M059J (cell line): ENCODE measurements at places on chromosomes 2 and 18. TPM values are rescaled to one million over a fixed set of nuclear protein-coding genes. Genes with fewer than 3 reads are reported as not detected.

GRCh38 chr2:25076749-25077148, 34.9 kb downstream of the EFR3B start:
- no peak for DNase-seq

DNA sequence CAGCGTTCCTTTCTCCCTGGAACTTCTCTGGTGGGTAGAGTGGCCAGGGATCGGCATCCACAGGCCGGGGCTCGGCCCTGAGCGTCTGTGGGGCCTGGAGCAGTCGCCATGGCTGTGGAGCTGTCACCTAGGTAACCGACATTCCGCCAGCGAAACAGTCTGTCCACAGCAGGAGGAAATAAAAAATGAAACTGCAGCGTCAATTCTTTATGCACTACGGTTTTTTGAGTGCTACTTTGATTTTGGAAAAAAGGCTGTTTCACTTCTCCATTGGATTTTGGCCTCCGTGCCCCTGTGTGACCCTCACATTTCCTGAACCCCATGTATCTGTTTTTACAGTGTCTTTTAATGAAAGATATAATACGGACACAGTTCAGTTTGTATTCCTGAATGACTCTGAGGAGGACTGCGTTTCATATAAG, 163.4 kb downstream of the LDLRAD4 start:
- peak; percentile 73 for DNase-seq

GRCh38 chr2:98876741-98877140, 59.3 kb downstream of the CRACDL start:
- DNase-seq: no peak

DNA sequence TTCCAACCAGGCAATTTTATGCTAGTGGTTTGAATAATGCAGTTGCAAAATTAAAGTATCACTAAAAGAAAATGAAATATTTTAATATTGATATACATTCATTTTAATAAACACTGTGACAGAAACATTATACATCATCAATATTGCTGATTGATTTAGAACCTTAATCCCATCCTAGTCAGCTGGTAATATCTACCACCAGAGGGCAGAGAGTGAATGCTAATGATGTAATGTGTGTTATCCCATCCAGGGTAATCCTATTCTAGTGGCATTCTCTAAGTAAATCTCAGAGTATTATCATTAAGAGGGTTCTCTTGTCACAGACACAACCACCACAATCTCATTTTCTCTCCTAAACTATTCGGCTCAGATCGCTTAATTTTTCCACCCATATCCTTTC, 477.4 kb downstream of the CPS1 start:
- DNase-seq: peak; percentile 2

DNA sequence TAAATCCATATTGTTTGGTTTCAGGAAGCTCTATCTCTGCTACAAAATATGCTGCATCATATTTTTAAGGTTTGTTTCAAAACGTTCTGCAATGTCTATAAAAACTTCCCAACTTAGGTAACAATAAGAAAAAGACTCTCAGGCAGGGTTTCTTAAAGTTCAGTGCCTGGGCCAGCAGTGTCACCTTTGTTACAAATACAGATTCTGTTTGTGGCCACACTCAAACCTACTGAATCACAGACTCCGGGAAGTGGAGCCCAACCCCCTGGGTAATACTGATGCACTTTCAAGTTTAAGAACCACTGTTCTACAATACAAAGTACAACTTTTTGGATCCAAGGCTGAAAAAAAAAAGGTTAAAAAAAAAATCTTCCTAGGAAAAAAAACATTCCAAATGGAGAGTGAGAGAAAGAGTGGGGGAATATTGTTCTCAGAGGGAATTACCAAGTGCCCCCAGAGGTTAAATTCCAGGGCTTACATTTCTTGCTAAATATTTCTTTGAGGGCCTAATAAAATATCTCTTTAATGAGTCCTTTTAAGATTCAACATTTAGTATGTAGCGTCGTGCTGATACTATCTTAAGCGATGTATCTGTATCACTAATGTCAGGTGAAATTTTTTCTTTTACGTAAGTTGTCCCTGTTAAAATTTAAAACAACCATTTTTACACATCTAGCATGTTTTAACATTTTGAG, 476.7 kb downstream of the TXNL1 start:
- peak; percentile 52 for DNase-seq

DNA sequence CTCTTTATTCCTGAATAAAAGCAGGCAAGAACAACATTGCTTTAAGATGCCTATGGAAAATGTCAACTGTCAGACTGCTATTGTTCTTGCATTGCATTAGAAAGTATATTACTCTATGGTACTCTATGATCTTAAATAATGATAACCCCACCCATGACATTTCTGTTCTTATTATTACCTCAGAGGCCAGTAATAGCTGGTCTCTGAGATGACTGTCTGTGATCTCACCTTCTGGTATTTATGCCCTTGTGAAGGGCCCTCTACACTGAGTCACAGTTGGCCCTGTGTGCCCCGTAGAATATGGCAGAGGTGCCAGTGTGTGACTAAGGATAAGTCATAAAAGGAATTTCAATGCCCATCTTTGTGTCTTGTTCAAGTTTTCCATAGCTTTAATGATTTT, 61.0 kb downstream of the SPP2 start:
- DNase-seq: peak; percentile 94

DNA sequence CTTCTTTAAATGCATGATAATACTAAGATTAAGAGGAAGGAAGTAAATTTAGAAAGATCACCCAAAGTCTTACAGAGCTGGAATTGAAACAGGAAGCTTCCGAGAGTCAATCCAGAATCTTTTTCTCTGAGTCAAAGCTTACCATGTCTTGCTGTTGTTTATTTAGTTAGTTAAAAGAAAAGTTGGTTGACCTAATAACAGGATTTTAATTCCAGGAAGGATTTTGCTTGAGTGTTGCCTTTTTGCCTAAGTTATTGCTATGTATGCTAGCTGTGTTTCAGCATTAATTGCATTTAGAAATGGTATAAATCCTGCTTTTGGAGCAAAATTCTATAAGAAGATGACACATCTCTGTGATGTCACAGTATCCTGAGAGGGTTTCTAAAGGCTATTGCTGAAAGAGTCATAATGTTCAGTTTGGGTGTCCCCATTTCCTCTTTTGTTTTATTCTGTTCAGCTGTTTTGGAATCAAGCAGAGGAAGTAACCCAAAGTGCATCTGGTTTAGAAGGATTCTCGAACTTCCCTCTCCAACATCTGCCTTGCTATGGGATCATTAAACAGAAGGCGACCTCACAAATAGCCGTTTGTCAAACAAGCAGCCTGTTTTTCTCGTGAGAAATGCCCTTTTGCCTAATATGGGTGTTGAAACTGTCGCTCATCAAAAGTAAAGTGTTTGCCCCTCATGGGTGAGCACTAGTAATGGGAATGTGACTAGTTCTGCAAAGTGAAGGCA, 271.5 kb upstream of the MMADHC start:
- DNase-seq: peak; percentile 52

- DNase-seq: no peak
Measured at GRCh38 chr2:88230911-88231310, 60.8 kb downstream of the THNSL2 start.

- DNase-seq: no peak
Measured at GRCh38 chr18:79217979-79218604, 148.9 kb downstream of the ATP9B start.

- DNase-seq: no peak
Measured at GRCh38 chr2:125107446-125107845, 1082.4 kb downstream of the CNTNAP5 start.

- DNase-seq: peak; percentile 40
Measured at GRCh38 chr18:39871961-39872360, 2083.1 kb upstream of the PIK3C3 start.

DNA sequence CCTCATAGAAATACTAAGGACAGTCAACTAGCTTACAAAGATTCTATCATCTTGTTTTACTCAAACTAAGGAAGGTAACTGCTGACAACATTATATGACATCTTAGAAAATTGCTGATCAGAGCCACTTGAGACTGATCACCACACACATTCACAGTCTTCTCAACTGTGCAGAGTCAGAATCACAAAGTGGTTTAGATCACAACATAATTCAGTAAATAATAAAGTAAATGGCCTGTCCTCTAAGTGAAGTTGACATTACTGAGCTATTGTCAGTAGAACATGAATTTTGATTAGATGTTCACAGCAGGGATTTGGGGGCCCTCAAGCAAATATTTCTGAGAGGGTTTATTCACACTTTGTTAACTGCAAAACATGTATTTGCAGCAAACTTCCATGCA, 28.5 kb downstream of the NOL4 start:
- no peak for DNase-seq

DNA sequence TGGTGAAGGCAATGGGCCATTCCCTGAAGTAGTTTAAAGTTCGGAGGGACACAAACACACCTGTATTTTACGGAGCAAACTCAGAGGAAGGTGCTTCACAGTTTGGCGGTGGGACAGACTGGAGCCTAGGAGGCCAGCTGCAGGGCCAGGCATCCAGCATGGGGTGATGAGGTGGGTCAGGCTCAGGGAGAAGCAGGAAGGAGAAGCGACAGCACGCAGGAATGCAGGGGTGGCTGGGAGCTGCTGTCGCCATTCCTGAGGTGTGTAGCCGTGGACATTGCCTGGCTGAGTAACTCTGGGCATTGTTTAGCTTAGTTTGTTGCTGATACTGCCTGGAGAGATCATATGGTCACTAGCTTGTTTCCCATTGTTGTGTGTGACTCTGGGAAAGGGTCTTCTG, 35.8 kb upstream of the METTL21A start:
- no peak for DNase-seq

- DNase-seq: no peak
Measured at GRCh38 chr2:174704061-174704460, 60.2 kb downstream of the CHRNA1 start.

- DNase-seq: no peak
Measured at GRCh38 chr2:235350234-235350633, 143.6 kb upstream of the AGAP1 start.

GRCh38 chr2:161414042-161415033, 1.8 kb upstream of the TBR1 start:
- DNase-seq: peak; percentile 63

GRCh38 chr2:143877056-143877455, 642.9 kb downstream of the ZEB2 start:
- no peak for DNase-seq

DNA sequence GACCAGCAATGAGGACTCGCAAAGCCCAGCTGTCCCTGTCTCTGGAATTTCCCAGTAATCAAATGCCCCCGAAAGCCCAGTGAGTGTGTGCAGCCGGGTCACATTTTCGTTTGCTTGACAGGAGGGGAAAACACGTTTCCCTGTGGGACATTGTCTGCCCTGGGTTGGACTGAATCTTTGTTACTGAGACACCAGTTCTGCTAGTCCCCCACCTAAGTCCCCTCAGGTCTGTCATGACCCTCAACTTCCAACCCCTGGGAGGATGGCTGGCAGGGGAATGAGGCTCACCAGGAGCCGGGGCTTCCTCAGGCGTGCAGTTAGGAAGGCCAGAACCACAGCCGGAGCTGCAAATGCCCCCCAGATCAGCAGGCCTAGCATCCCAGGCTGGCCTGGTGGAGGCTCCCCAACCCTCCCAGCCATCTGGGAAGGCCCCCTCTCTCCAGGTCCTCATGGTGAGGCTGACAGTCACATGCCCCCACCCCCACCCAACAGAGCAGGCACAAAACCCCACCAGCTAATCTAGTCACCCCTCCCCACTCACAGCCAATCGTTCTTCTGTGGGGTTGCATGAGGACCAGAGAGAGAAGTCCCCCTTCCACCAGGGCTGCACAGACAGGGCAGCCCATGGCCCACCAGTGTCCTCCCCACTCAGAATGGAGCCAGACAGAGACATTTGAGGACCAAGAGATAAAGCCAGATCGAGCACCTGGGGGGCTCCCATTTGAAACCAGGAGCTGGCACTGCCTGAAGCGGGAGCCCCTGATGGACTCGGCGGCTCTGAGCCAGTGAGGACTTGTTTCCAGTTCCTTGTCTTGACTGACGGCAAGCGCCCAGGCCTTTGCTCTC, 33.6 kb downstream of the CYP26B1 start:
- DNase-seq: no peak

GRCh38 chr2:203366639-203367466, 38.7 kb downstream of the ABI2 start:
- no peak for DNase-seq

DNA sequence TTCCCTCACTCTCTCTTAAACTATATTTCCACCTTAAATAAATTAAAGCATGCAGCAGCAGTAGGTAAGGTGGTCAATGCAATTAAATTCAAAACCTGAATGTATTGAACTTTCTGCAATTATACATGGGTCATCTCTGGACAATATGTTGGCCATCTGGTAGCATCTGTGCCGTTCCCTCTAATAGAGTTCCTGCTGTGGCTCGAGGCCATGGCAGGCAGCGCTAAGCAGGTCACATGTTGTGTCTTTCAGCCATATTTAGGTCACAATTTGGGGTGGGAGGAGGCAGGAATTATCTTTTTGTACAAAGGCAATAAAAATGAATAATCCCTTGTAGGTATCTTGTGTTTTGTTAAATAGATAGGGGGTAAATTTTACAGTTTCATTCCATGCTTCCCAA, 676.2 kb downstream of the ZEB2 start:
- DNase-seq: no peak

DNA sequence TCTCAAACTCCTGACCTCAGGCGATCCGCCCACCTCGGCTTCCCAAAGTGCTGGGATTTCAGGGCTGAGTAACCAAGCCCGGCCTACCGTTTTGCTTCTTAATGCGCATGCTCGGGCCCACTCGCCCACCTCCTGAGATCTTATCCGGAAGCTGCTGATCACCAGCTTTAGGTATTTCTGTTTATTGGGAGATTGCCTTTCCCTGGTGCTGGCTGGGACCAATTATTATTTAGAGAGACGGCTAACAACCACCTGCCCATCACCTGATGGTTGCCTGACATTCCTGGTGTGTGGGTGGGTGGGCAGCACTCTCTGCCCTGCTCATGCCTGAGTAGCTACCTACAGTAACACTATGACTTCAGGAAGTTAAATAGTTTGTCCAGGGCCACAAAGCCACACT, 56.3 kb upstream of the ZNF532 start:
- DNase-seq: no peak

The MRO gene
- not detected in 2 replicates for total RNA-seq

The ALLC gene
- total RNA-seq: not detected in 2 replicates

The NCOA1 gene
- 12.3 and 13.7 TPM in 2 replicates for total RNA-seq

The AMER3 gene
- not detected in 2 replicates for total RNA-seq

The RSAD2 gene
- 117 and 157 TPM in 2 replicates for total RNA-seq

The SLC9A4 gene
- not detected in 2 replicates for total RNA-seq

The RAX gene
- total RNA-seq: not detected in 2 replicates

The ACKR3 gene
- total RNA-seq: 2.7 and 3.0 TPM in 2 replicates

The SETBP1 gene
- total RNA-seq: 1.9 and 4.1 TPM in 2 replicates

The RFX8 gene
- not detected in 2 replicates for total RNA-seq

The C2orf15 gene
- total RNA-seq: 0.39 and 1.4 TPM in 2 replicates

The SERPINE2 gene
- 231 and 246 TPM in 2 replicates for total RNA-seq

The MC4R gene
- total RNA-seq: not detected in 2 replicates

The KLHL14 gene
- total RNA-seq: not detected in 2 replicates

The COLEC11 gene
- 0.10 TPM in 1 of 2 replicates, not detected in the other for total RNA-seq

The ZRANB3 gene
- 5.6 and 5.7 TPM in 2 replicates for total RNA-seq

The LCT gene
- total RNA-seq: not detected in 2 replicates

The APCDD1 gene
- 2.4 and 6.8 TPM in 2 replicates for total RNA-seq

The RBMS1 gene
- 44.3 and 52.9 TPM in 2 replicates for total RNA-seq
